ENCODE measurements at places on chromosomes 1 and 21.

DNA sequence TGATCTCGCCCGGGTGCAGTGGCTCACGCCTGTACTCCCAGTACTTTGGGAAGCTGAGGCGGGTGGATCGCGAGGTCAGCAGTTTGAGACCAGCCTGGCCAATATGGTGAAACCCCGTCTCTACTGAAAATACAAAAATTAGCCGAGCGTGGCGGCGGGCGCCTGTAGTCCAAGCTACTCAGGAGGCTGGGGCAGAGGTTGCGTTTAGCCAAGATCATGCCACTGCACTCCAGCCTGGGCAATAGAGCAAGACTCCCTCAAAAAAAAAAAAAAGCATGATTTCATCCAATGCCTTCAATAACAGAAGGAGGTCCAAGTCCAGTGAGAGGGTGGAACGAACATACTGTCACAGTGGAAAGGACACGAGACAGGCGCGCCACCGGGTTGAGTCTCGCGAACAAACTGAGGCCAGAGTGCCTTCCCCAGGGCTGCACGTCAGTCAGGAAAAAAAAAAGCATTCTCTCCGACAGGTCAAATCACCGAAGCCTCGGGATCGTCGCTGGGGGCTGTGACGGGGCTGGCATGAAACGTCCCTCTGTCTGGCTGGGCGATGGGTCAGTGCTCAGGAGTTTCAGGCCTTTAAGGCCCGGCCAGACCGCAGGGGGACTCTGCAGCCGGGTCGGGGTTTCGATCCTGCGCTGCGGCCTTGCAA, 8.4 kb upstream of the CROCC start:
- DNase-seq: no peak

DNA sequence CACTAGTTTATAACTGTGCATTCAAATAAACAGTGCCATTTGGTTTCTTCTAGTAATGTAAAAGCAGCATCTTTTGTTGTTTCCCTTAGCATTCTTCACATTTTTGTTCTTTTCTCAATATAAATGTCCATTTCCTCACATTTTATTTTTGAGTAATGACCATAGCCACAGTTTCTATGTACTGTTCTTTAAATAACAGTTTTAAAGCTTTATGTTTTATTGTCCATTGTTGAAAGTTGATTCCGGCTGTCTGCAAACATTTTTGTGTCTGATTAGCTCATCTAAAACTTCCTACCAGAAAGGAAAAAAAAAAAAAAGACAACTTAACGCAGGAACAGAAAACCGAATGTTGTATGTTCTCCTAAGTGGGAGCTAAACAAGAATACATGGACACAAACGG, 139.7 kb downstream of the MAGI3 start:
- DNase-seq: no peak

- no peak for DNase-seq
Measured at GRCh38 chr1:119220991-119221390, 80.5 kb upstream of the WARS2 start.

- DNase-seq: no peak
Measured at GRCh38 chr1:225688345-225688744, 35.4 kb upstream of the ENAH start.

DNA sequence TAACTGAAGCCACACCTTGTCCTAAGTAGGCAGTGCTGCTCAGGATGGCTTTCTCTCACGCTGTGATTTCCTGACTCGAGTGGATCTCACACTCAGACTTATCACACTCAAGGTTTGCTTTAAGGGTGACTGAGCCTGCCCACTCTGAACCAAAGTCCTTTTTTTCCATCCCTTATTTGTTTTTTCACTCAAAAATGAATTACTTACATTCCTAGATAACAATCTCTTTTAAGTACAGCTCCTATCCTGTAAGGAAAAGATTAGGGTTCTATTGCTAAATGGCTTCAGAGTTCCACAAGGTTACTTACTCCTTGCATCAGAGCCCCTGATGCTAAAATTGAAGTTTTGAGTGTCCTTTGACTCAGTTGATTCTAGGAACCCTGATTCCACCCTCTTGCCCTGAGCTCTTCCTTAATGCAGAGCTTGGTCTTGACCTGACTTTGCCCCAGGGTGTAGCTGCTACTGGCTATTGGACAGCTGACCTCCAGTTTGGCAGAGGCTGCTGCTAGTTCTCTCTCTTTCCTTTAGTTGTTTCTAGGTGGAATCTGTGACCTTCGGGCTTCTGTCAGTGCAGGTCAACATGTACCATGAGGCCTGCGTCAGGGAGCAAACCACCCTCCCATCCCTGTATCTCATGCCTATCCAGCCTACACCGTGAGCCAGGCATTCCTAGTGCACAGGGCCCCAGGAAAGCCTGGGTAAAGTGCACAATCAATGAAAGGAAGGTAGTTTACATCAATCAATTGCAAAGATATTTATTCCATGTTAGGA, 80.1 kb upstream of the CD55 start:
- no peak for DNase-seq

DNA sequence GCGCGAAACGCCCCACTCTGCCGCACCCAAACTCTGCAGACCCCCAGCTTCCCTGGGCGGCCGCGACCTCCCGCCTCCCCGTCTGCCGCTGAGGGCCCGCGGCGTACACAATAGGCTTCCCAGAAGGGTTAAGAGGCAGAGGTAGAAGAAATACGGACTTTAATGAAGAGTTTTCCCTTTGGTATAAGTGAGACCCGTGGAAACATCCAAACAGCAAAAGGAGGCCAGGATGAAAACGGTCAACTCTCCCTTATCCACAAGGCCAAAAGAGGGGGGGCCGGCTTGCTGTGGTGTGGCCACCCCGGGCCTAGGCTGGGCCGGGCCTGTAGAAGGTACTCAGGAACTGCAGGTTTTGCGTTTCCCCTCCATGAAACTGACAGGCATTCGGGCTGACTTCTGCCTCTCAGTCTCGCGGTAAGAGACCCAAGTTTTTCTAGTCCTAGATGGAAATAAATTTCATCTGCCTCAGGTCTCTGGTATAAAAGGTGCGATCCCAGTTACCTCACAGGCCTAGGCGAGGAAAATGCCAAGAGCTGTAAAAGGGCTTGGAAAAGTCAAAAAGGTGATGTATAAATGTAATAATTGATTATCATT, 671 bp upstream of the PYGO2 start:
- no peak for DNase-seq

DNA sequence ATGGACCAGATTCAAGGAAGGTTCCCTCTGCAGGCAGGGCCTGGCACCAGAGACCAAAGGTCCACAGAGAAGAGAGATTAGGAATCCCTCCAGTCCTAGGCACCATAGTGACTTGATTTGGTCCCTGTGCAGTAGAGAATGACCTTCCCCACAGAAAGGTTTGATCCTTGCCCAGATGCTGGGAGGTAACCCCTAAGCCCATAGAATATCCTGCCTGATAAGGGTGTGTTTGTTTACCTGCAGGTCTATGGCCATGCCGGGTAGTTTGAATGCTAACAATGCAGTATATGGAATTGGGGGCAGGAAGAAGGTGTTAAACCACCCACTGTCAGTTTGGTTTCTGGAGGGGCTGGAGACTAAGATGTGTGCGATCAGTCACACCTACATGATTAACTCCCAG, 57.1 kb upstream of the NFASC start:
- no peak for DNase-seq

DNA sequence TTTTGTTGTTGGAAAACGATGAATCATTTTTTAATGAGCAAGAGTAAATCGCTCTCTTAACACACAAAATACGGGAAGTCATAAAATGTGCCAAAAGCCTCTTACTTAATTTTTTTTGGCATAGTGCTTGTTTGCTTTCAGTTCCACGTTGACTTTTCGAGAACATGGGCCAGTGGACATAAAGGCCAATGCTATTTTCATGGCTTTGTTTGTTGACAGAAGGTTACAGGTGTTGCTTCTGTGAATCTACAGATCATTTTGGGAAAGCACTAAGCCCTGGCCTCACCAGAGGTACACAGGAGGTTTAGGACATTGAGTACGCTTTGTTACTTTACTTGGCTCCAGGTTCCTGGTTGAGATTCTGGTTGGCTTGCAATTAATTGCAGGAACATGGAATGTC, 199.4 kb upstream of the HMCN1 start:
- DNase-seq: no peak

- no peak for DNase-seq
Measured at GRCh38 chr1:47998396-47998990, 1.3 kb upstream of the TRABD2B start.

DNA sequence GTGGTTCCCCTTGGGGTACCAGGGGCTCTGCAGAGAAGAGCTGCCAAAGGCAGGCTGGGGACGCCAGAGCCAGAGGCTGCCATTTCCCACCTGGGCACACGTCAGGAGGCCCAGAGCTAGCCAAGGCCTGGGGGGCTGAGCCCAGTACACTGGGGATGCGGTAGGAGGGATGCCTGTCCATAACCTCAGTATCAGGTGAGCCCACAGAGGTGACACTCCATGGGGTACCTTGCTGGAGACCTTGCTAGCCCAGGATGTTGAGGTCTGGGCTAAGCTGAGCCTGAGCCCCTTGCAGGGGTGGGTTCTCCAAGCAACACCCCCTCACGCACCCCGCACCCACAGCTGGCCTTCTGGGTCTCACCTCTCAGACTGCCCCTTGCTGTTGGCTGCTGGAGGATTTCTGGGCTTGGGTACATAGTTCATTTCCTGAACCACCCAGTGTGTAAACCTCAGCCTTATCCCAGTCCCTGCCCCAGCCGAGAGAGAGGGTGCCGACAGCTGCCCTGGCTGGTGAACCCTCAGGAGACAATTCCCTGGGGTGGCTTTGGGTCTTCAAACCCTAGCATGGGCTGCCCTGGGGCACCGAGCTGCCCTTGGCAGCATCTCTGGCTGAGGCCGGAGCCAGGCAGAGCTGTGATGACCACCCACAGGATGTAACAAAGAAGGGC, 92.5 kb upstream of the VAMP3 start:
- no peak for DNase-seq

DNA sequence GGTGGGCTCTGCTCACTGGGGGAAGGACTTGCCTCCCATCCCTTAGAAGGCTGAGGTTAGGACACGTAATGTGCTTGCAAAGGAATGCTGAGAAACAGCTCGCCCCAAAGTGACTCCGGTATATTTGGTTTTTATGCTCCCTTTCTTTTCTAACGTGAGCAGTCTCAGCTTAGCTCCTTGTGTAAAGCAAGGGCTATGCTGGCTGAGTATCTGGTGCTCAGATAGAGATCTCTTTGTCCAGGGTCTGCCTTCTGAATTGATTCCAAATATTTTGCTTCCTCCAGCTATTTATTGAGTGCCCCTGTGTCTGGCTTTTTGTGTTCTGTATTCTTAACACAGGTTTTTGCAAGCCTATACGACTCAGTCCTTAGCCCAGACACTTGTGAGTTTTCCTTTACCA, 94.5 kb upstream of the ARTN start:
- no peak for DNase-seq

DNA sequence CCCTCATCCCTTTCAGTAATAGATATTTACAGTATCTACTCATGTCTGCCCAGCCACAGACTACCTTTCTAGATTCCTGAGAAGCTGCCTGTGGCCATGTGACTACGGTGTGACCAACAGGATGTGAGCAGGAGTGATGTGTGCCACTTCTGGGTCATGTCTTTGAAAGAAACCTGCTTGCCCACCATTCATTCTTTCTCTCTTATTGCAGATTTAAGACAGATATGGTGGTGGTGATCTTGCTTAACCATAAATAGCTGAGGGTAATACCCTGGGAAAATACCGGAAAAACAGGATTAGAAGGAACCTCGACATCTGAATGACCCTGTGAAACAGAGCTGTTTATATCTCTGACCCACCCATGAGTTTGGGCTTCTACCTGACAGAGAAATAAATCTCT, 41.6 kb upstream of the GUCA2A start:
- no peak for DNase-seq

- DNase-seq: no peak
Measured at GRCh38 chr1:185674201-185674600, 60.0 kb upstream of the HMCN1 start.

DNA sequence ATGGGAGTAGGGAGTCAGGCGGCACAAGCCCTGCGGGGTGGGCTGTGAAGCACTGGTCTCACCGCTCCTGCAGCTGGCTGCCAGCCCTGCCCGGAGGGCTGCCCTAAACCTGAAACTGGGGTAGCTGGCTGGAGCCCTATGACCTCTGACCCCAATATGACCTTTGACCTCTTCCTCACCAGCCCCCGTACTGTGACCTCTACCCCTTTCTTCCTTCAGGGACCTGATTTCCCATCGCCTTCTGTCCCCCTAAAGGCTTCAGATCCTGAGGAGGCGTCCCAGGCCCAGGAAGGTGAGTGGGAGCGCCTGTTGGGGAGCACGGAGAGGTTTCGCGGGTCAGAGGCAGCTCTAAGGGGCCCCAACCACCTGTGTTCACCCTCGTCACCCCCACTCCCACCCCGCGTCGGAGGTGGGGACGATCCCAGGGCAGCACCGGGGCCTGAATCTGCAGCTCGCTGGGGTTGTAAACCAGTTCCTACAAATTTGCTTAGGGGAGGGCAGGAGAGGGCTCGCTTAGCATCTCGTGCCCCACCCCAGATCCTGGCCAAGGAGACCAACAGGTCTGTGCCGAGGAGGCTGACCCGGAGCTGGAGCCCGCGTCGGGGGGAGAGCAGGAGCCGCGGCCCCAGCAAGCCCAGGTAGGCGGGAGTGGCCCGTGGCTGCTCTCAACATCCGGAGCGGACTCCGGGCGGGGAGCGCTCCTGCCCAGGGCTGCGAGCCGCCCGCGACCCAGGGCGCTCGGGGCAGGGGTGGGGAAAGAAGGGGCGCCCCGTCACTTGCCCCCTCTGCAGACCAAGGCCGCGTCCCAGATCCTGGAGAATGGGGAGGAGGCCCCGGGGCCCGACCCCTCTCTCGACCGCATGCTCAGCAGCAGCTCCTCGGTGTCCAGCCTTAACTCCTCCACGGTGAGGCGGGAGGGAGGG, 7.3 kb downstream of the SYTL1 start:
- peak; percentile 51 for DNase-seq

DNA sequence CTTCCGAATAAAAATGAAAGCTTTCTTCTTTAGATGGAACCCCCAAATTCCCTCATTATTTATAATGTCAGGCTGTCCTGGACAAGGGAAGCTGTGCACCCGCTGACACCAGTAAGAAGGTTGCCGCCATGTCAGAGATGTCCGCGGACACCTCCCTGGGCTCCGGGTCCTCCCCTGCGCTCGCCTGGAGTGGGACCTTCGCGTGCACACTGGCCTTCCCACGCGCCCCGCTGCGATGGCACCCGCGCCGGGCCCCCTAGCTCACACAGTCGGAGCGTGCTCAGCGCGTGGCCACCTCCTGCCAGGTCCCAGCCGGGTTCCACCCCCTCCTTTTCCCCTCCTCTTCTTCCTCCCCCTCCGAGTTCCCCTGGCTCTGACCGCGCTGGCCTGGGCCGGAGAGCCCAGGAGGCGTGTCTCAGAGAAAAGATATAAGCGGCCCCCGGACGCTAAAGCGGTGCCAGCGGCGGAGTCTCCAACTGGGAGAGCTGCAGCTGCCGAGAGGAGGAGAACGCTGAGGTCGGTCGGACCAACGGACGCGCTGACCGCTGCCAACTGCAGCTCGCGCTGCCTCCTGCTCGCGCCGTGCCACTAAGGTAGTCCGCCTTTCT, at the start of gene G0S2:
Gene G0S2 (plus strand): TSS at position 456 of the 608 bp plus-strand sequence. CDS start 273 bp downstream, outside the sequence.
- no peak for DNase-seq

GRCh38 chr1:21164266-21164665, 12.4 kb downstream of the EIF4G3 start:
- no peak for DNase-seq
